T-helper 17 cell (primary cell): ENCODE measurements at places on chromosomes 7 and 10. TPM values are rescaled to one million over a fixed set of nuclear protein-coding genes. Genes with fewer than 3 reads are reported as not detected.

DNA sequence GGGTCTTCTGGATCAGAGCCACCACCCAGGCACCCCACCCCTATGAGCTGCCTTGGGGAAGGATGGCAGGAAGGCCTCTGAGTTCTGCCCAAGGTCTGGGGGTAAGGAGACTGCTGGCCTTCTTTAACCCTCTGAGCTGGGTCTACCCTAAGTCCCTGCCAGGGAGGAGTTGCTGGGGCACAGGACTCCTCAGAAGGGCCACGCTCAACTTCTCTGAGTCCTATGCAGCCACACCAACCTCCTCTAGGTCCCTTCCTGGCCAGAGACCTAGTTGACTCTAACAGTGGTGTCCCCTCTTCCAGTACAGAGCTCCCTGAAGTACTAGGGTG lies 2.6 kb upstream of the NEURL1 start:
- no peak for DNase-seq

DNA sequence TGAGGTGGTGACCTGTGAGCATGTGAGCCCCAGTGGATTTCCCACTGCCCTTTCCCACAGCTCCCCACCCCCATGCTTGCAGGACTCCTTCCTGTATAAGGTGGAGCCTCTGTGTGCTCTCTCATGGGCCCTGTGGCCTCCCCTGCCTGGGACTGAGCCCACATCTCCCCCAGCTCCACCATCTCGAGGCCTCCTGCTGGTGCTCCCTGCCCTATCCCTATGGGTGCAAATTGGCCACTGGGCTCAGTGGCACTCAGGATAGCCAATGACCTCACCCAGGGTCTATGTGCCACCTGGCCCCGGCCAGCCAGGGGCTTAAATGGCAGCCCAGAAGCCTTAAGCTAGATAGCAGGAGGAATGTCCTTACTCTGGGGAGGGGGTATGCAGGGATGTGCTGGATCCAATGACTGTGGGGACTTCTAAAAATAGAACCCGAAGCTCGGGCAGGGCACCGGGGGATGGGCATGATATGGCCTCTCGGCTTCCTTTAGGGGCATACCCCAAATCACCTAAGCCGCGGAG lies 2.0 kb downstream of the LDB3 start:
- no peak for DNase-seq

- no peak for DNase-seq
These were observed 246.1 kb downstream of the TNS3 start for GRCh38 chr7:47335557-47336471.

DNA sequence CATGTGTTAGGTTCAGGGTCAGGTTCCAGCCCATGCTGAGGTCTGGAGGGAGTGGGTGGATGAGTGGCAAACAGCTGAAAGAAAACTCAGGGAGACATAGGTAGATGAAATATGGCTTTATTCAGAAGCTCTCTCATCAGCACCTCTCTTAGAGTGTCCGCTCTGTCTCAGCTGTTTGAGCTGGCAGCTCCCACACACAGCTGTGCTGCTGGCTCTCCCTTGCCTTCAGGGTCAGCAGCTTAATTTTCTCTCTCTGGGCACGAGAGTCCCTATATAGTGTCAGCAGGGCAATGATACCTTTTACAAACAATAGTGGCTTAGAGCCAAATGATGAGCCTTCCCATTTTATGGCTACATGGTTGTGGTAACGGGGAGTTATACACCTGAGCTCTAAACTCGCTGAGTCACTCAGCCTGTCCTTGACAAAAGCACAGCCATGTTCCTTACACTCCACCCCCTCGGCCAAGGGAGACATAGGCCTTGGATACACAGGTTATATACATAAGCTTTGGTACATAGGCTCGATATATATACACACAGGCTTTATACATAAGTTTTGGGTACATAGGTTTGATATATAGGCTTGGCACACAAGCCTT lies 10.4 kb downstream of the RNF133 start:
- DNase-seq = no peak

DNA sequence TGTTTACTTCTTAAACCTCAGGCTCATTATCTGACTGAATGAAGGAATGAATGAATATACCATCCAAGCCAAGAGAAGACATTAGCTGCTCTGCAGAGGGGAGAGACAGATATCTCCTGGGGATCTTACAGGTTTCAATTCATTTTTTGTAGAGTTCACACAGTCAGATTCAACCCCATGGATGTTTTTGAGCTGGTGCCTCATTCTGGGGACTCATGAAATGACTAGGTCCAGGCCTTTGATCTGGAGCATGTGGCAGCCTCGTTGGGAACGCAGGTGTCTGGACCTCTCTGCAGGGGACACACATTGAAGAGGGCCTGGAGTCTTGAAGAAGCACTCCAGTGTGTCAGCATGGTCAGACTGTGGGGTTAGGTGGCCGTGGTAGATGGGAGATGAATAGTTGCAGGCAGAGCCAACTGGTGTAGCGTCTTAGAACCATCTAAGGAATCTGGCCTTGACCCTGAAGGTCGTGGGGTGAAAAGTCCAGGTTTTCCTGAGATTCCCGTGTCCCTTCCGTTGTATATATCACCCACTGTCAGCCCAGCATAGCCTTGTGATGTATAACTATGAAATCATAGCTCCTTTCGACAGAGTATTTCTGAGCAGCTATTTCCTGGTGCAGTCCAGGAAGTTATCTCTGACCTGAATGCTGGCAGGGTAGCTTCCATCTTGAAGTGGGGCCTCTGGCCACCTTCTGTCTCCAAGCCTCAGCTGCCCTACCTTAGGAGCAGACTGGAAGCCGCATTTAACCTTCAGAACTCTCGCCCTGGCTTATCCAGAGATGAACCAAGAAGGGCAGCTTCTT lies 22.3 kb downstream of the BTBD16 start:
- DNase-seq = no peak

Gene ANKRD7
- not detected for total RNA-seq

Gene SPDYE8
- not detected for total RNA-seq

DNA sequence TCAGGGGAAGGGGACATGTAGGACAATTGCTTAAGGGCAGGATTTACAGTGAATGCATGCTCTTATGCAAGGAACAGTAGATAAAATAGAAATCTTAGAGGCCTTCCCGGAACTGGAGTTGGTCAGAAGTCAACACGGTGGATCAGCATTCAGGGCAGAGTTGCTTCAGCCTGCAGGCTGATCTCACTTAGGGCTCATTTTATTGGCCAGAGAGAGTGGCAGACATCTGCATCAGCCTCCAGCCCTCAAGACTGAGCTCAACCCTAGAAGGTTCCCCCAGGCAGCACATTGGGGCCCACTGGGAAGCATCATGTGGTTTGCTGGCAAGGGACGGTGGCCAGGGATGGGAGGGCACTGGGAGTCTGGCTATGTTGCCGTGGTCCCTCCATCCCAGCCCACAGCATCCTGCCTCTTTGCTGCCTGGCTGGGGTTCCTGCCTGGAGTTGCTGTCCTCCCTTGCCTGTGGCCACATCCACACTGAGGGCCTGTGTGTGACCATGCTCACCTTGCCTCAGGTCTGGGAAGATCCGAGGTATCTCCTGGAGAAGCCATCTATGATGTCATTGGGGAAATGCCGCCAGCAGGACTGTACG lies 13.0 kb downstream of the SCART1 start:
- no peak for DNase-seq

- no peak for DNase-seq
These were observed 77.7 kb downstream of the VIPR2 start for GRCh38 chr7:159066816-159067575.

GRCh38 chr10:91901784-91902677 lies 7.3 kb downstream of the FGFBP3 start:
- no peak for DNase-seq
